Activated CD8-positive, alpha-beta T cell treated with anti-CD3 and anti-CD28 coated beads, Interleukin-2, amount 10 ng/mL, durations not matched to agents 7 days and 5 days (primary cell): ENCODE measurements at places on chromosomes 4 and X.
A peak's percentile ranks its signal among the peaks of the same experiment; 100 is the strongest.

DNA sequence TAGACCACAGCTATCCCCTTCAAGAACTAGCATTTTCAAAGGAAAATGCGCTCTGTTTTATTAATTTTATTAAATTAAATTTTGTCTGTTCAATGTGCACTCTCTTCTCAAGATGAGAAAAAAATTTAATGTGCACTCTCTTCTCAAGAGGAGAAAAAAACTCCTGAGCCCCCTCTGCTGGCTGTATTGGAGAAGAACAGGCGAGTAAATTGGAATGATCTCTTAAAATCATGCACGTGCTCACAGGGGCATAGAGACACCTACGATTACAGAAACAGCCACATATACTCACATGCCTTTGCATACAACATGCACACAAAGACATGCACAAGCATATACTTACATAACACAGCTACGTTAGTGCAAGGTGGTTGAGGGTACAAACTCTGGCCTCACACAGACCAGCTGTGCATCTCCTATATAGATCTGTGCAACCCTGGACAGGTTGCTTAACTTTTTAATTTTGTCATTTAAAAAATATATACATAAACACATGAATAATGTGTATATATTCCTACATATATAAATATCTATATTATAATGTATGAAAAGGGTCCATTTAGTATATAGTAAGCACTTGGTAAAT is 176.2 kb upstream of the CXorf66 start:
- H3K27me3 ChIP-seq: no peaks in the 10 kb centered on the region
- peak; percentile 31 for DNase-seq
- no peak overlapping the region for H3K27ac ChIP-seq
- no peaks in the 10 kb centered on the region for H3K36me3 ChIP-seq
- no peak overlapping the region for H3K4me3 ChIP-seq
- H3K4me1 ChIP-seq: no peaks in the 10 kb centered on the region

GRCh38 chrX:2828344-2828958 is at the start of gene GYG2:
TSS of gene GYG2 (plus strand) at chrX:2828930. CDS start at chrX:2830189, 1,259 bp downstream.
- DNase-seq: no peak
- H3K36me3 ChIP-seq: no peaks in the 10 kb centered on the region
- H3K4me1 ChIP-seq: no peaks in the 10 kb centered on the region
- H3K4me3 ChIP-seq: no peak within 1 kb of the TSS
- no peak within 1 kb of the TSS for H3K27ac ChIP-seq

DNA sequence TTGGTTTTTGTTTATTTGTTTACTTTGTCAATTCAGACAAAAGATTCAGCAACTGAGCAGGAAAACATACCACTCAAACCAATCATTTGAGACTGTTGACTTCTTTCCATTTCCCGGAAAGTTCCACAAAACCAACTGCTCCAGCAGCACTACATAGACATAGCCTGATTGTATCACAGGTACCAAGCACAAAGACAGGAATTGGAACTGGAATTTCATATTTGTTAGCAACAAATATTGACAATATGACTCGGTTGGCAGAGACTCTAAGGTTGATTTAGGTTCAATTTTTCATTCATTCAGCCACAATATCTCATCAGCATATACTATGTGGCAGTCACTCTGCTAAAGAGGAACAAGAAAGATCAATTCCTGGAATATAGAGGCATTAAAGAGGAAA is 364.0 kb downstream of the ZIC3 start:
- no peaks in the 10 kb centered on the region for H3K36me3 ChIP-seq
- no peak for DNase-seq
- no peaks in the 10 kb centered on the region for H3K4me1 ChIP-seq
- no peaks in the 10 kb centered on the region for H3K27me3 ChIP-seq

GRCh38 chr4:170623899-170624298 is 534.1 kb upstream of the AADAT start:
- no peaks in the 10 kb centered on the region for H3K4me1 ChIP-seq
- H3K4me3 ChIP-seq: no peak overlapping the region
- no peak for DNase-seq
- H3K27ac ChIP-seq: no peak overlapping the region
- H3K36me3 ChIP-seq: no peaks in the 10 kb centered on the region

DNA sequence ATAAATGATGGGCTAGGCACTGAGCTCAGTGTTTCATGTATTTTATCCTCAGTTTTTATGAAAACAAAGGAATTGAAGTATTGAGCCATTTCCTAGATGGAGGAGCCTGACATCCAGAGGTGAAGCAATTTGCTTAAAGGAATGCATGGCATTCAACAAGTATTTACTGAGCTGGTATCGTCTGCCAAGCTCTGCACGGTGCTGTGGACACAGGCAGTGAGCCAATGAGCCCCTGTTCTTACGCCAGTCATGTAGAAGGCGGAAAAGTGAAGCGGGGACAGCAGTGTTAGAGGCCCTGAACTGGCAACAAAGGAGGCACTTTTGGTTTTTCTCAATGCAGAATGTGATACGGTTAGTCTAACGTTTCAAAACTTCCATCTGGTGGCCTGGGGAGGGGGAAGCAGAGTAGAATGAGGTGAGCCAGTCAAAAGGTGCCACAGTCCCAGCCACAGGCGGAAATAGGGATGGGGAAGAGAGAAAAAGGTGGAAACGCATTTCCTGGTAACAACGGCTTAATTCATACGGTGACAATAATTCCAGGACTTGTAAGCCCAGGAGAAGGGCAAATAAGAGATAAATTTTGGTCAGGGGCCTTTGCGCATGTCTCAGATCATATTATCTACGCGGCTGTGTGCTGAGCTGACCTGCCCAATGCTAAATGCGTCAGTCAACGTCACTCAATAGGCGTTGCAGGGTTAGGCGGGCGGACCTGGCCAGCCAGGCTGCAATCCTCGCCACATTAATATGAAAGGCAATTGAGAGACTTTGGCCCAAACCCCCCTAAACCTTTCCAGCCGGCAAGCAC is 133.9 kb downstream of the AFAP1 start:
- H3K27ac ChIP-seq: no peak overlapping the region
- peaks cover 3% of the 10 kb centered on the region for H3K36me3 ChIP-seq
- peaks cover 10% of the 10 kb centered on the region for H3K4me1 ChIP-seq
- H3K4me3 ChIP-seq: no peak overlapping the region

DNA sequence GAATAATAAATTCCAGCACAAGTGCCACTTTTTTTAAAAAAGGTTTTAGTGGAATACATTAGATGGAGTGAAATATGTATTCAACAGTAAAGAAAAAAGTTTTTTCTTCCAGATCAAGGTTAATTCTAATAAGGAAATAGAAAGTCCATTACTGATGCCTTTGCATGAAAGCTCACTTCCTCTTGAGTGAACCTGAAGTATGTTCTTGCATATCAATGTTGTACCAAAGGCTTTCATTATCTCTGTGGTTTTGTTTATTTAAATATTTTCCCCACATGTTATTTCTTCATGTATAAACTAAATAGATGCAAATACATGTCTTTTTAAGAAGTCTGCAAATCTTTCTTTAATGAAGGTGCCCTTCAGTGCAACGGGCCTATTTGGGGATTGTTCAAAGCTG is 307.9 kb downstream of the C4orf33 start:
- H3K27ac ChIP-seq: no peak overlapping the region
- no peaks in the 10 kb centered on the region for H3K4me1 ChIP-seq
- no peak for DNase-seq
- H3K36me3 ChIP-seq: no peaks in the 10 kb centered on the region
- no peak overlapping the region for H3K4me3 ChIP-seq

GRCh38 chrX:12610079-12610478 is 181.1 kb upstream of the PRPS2 start:
- no peaks in the 10 kb centered on the region for H3K4me1 ChIP-seq
- no peaks in the 10 kb centered on the region for H3K36me3 ChIP-seq
- no peaks in the 10 kb centered on the region for H3K27me3 ChIP-seq

DNA sequence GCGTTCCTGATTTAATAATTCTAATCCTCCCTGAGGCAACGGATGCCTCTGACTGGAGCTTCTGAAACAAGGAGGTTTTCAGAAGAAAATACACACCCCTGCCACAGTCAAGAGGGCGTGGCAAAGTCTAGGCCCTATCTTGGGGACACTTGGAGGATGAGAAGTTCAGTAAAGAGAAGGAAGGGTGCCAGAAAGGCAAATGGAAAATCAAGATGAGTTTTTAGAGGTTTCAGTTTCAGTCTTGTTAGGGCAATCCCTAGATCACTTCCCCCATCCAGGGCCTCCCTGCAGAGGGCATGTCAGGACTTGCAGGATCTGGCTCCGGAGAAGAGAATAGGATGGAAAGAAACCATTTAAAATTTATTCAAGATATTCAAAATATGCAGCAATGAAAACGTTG is 28.5 kb upstream of the FGF2 start:
- DNase-seq: no peak
- peaks cover 16% of the 10 kb centered on the region for H3K27me3 ChIP-seq
- H3K4me3 ChIP-seq: no peak overlapping the region
- H3K27ac ChIP-seq: no peak overlapping the region
- H3K4me1 ChIP-seq: no peaks in the 10 kb centered on the region

- no peaks in the 10 kb centered on the region for H3K36me3 ChIP-seq
- H3K27ac ChIP-seq: no peak overlapping the region
- peaks cover 2% of the 10 kb centered on the region for H3K27me3 ChIP-seq
- DNase-seq: no peak
- H3K4me3 ChIP-seq: no peak overlapping the region
- H3K4me1 ChIP-seq: no peaks in the 10 kb centered on the region
Observed at GRCh38 chr4:109079731-109080130, 222.7 kb downstream of the COL25A1 start.

DNA sequence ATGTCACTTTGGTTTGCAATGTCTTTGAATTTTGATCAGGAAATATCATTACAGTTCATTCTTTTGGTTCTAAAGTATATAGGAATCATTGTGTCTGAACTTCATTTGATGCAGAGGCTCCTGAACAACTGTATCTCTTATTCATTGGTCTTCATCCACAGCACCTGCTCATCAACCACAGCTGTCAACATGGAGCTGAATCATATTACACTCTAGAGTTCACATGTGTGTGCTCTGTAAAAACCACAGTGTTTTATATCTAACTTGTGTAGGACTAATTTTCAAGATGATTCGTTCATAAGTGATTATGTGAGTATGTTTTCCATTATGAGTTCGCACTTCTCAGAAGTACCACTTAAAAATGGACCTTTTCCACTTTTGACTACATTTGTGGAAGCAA is 643.3 kb upstream of the FAM241A start:
- no peaks in the 10 kb centered on the region for H3K27me3 ChIP-seq
- H3K4me3 ChIP-seq: no peak overlapping the region
- no peaks in the 10 kb centered on the region for H3K4me1 ChIP-seq
- H3K36me3 ChIP-seq: no peaks in the 10 kb centered on the region

DNA sequence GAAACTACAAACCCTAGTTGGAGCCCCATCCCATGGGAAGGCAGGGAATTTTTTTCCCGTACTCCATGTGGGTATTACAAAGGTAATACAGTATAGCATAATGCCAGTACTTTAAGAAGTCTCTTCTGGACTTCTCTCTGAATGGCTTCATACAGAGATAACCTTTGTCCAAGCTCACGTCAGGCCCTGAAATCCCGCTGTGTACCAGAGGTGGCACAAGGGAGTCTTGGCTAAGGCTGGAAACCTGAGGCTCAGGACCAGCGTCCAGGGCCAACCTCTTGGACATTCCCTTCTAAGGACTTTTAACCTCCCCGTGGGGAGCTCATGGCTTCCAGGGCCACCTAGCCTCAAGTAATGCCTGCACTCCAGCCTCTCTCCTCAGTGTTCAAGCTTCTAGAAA is 338.9 kb upstream of the FAM241A start:
- no peaks in the 10 kb centered on the region for H3K36me3 ChIP-seq
- H3K4me1 ChIP-seq: no peaks in the 10 kb centered on the region
- no peak overlapping the region for H3K27ac ChIP-seq
- no peak for DNase-seq
- no peak overlapping the region for H3K4me3 ChIP-seq

- peaks cover 26% of the 10 kb centered on the region for H3K4me1 ChIP-seq
- peaks cover 52% of the 10 kb centered on the region for H3K27me3 ChIP-seq
- H3K36me3 ChIP-seq: no peaks in the 10 kb centered on the region
- H3K27ac ChIP-seq: peak overlapping the region; percentile 56
- DNase-seq: peak; percentile 33
Observed at GRCh38 chr4:71187404-71188155, 151.2 kb upstream of the SLC4A4 start.

DNA sequence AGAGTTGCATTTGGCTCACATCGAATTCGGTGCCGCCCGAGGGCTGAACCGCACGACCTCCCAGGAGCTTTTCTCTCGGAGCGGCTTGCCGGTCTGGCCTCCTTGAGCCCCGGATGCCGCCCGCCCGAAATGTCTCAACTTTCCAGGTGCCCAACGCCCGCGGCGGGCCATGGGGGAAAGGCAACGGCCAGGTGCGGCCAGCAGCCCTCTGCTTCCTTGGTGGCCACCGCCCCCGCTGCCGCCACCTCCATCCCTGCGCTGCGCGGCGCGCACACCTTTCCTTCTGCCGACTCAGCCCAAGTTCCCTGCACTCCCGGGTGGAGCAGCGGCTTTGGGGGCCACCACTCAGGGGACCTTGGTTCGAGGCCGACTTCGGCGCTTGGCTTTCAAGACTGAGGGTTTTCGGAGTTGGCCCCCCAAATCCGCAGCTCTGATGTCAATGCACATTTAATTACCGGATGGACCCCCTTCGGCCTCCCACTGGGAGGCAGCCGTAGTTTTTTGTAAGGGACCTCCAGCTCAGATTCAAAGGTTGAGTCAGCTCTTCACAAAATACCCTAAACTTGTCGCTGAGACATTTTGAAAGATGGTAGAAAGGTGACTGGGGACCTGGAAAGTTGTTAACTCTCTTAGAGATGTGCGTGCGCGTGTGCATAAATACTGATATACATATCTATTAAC is 1.1 kb downstream of the AFF2 start:
- no peaks in the 10 kb centered on the region for H3K36me3 ChIP-seq
- peaks cover 13% of the 10 kb centered on the region for H3K27me3 ChIP-seq
- H3K27ac ChIP-seq: no peak overlapping the region

DNA sequence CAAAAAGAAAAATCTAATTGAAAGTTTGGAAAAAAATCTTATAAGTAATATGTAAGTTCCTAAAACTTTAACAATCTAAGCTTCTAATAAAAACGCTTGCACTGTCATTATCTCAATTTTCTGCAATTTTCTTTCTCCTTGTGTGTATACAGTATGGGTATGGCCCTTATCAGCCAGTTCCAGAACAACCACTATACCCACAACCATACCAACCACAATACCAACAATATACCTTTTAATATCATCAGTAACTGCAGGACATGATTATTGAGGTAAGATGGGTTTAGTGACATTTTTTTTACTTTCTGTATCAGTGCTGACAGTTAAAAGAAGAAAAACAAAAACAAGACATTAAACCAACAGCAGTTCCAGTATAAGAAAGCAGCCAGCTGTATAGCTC is 4.9 kb downstream of the STATH start:
- no peak for DNase-seq
- H3K4me1 ChIP-seq: no peaks in the 10 kb centered on the region
- H3K36me3 ChIP-seq: no peaks in the 10 kb centered on the region
- H3K27me3 ChIP-seq: no peaks in the 10 kb centered on the region

GRCh38 chrX:13290891-13291614 is 28.8 kb downstream of the ATXN3L start:
- no peak overlapping the region for H3K4me3 ChIP-seq
- no peaks in the 10 kb centered on the region for H3K36me3 ChIP-seq
- no peak overlapping the region for H3K27ac ChIP-seq
- H3K4me1 ChIP-seq: no peaks in the 10 kb centered on the region
